Suprapubic skin (tissue), 4 donors: ENCODE measurements at places on chromosomes 4 and X.

GRCh38 chrX:29477878-29478277 lies 737.5 kb upstream of the MAGEB2 start:
- H3K27ac ChIP-seq, result no peak overlapping the region
- no peak for DNase-seq

DNA sequence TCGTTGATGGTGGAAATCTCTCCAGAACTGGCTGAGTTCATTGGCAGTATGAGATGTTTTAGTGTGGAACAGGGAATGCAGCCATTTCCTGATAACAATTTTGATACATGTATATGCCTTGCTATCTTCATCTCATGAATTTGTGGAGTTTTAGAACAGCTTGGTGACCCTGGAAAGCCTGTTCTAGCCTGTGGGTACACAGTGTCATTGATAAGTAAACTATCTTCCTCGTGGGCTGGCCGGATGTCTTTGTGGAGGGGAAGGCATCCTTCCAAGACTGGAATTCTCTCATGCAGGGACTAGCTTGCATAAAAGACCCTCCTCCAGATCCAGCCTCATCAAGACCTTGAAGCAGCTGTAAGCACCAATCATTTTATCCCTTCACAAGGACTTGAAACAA lies 40.2 kb upstream of the NUDT10 start:
- H3K36me3 ChIP-seq, result no peaks in the 10 kb centered on the region
- H3K4me3 ChIP-seq, result no peak overlapping the region
- no peaks in the 10 kb centered on the region for H3K27me3 ChIP-seq

GRCh38 chr4:7120341-7120740 lies 52.5 kb upstream of the GRPEL1 start:
- H3K4me1 ChIP-seq, result peaks cover 9% of the 10 kb centered on the region
- peaks cover 10% of the 10 kb centered on the region for H3K27me3 ChIP-seq
- DNase-seq, result no peak
- no peak overlapping the region for H3K4me3 ChIP-seq
- no peak overlapping the region for H3K27ac ChIP-seq

DNA sequence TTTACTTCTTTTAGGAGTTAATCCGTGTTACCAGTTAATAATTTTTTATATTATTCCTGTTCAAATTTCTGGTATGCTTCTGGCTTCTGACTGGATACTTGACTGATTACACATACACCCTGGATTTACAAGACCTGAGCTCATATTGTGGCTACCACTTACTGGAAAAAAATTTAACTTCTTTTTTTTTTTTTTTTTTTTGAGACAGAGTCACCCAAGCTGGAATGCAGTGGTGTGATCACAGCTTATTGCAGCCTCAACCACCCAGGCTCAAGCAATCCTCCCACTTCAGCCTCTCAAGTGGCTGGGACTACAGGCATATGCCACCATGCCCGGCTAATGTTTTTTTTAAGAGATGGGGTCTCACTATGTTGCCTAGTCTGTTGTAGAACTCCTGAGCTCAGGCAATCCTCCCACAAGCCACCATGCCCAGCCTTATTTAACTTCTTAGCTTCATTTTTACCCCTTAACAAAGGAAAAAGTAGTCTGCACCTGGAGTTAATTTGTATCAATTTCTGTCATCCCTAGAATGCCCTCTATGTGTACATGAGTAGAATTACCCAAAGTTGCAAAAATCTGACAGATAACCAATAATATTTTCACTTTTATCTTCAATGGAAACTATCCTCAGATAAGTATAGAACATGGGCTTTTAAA lies 50.3 kb downstream of the TMEM165 start:
- no peaks in the 10 kb centered on the region for H3K4me1 ChIP-seq
- no peak overlapping the region for H3K27ac ChIP-seq
- no peaks in the 10 kb centered on the region for H3K27me3 ChIP-seq
- no peak overlapping the region for H3K4me3 ChIP-seq
- peaks cover 60% of the 10 kb centered on the region for H3K36me3 ChIP-seq

DNA sequence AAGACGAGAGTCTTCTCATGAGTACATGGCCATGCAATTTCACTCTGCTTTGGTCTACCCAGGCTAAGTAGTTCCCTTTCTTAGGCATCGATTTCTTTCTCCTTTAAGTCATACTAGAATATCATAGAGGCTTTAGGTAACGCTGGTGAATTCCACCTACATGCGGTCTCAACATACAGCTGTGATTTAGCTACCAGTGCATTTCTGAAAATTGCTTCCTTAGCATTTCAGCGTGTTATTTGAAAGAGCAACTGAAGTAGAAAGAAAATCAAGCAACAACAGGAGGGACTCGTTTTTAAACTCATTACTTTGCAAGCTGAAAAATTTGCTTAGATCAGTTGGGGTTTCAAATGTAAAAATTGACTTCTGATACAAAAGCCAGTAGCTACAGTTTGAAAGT lies 48.1 kb upstream of the RASGEF1B start:
- no peak for DNase-seq
- no peaks in the 10 kb centered on the region for H3K36me3 ChIP-seq
- H3K27me3 ChIP-seq, result no peaks in the 10 kb centered on the region
- no peak overlapping the region for H3K4me3 ChIP-seq

DNA sequence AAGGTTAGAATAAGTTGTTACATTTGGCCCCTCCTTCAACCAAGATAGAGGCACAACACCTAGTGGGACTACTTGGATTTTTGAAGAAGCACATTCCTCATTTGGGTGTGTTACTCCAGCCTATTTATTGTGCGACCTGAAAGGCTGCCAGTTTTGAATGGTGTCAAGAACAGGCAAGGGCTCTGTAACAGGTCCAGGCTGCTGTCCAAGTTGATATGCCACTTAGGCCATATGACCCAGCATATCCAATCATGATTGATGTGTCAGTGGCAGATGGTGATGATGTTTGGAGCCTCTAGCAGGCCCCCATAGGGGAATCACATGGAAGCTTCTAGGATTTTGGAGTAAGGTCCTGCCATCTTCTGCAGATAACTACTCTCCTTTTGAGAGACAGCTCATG lies 35.5 kb upstream of the UGT2B4 start:
- no peaks in the 10 kb centered on the region for H3K27me3 ChIP-seq
- H3K36me3 ChIP-seq, result no peaks in the 10 kb centered on the region
- H3K27ac ChIP-seq, result no peak overlapping the region

DNA sequence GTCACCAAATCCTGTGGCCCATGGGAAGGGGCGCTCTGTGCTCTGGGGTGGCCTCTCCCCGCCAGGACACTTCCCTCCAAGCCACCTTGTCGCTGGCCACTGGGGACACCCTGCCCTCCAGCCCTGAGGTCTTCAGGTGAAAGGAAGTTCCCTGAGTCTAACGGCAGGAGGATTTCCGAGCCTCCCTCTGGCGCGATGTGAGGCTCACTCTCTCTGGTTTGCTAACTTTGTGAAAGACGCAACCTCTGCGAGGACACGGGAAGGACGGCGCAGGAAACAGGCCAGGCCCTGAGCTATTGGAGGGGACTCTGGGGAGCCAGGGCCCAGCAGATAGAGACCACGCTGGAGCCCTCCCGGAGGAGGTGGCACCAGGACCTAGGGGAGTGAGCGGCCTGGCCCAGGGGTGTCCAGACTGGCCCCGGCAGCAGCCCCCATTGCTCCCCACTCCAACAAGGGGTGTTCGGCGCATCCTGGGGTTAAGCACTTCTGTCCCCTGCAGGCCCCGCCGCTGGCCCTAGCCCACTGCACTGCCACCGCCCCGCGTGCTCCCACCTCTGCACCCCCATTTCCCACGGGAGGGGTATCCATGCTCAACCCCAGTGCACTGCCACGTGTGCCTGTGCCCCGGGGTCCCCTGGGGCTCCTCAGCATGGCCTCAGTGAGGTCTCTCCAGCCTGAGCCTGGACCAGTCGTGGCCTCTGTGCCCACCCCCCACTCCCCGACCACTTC lies 72.2 kb upstream of the MXD4 start:
- H3K36me3 ChIP-seq, result peaks cover 6% of the 10 kb centered on the region
- peak; percentile 72 for DNase-seq
- no peak overlapping the region for H3K27ac ChIP-seq
- H3K4me1 ChIP-seq, result no peaks in the 10 kb centered on the region
- no peak overlapping the region for H3K4me3 ChIP-seq

GRCh38 chr4:53432528-53433424 lies 55.3 kb downstream of the FIP1L1 start:
- no peak overlapping the region for H3K27ac ChIP-seq
- no peak overlapping the region for H3K4me3 ChIP-seq
- no peaks in the 10 kb centered on the region for H3K27me3 ChIP-seq
- no peaks in the 10 kb centered on the region for H3K4me1 ChIP-seq
- peaks cover 54% of the 10 kb centered on the region for H3K36me3 ChIP-seq

DNA sequence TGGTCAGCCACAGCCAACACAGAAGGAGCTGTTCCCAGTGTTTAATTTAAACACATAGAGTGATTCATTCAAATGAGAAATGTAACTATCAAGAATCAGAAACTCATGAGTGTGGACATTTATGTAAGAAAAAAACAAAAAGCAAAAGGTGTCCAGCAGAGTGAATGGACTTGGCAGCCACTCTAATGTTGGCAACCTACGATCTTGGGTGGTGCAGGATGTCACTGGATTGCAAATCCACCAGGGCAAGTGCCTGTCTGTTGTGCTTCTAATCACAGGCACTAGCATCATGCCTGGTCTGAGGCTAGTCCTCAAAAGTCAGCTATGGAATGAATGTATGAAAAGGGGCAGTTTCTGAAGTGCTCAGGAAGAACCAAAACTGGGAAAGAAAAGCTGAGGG lies 277.7 kb upstream of the CLNK start:
- no peaks in the 10 kb centered on the region for H3K36me3 ChIP-seq
- H3K27ac ChIP-seq, result no peak overlapping the region
- no peaks in the 10 kb centered on the region for H3K27me3 ChIP-seq
- DNase-seq, result no peak
- H3K4me3 ChIP-seq, result no peak overlapping the region

- H3K27me3 ChIP-seq, result no peaks in the 10 kb centered on the region
- no peaks in the 10 kb centered on the region for H3K4me1 ChIP-seq
- no peak overlapping the region for H3K27ac ChIP-seq
- no peaks in the 10 kb centered on the region for H3K36me3 ChIP-seq
- H3K4me3 ChIP-seq, result no peak overlapping the region
These were observed 228.8 kb downstream of the SPCS3 start for GRCh38 chr4:176548571-176548970.

DNA sequence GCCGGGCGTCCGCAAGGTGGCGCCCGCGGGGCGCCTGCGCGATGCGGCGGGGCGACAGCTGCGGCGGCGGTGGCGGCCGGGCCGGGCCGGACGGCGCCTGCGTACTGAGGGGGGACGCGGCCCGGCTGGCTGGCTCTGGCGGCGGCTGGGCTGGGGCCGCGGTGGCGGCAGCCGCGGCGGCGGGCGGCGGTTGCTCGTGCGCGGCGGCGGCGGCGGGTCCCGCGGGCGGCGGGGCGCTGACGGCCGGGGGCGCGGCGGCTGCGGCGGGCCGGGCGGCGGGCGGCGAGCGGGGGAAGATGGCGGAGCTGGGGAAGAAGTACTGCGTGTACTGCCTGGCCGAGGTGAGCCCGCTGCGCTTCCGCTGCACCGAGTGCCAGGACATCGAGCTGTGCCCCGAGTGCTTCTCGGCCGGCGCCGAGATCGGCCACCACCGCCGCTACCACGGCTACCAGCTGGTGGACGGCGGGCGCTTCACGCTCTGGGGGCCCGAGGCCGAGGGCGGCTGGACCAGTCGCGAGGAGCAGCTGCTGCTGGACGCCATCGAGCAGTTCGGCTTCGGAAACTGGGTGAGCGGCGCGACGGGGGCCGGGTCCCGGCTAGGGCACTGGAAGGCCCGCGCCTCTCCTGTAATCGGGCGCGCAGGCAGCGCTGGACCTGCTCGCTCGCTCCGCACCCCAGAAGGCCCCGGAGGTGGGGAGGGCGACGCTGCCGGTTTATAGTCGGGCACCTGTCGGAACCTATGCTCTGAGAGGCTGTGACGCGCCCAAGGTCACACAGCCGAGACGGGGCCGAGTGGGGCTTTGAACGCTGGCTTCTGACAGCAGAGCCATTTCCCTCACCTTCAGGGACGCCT lies at the start of gene TADA2B:
Gene TADA2B, plus strand, starts transcription at position 89 of the 853 bp plus-strand sequence. Its CDS starts 208 bp downstream, at position 297.
- peak within 1 kb of the TSS; percentile 91 for H3K4me3 ChIP-seq
- no peaks in the 10 kb centered on the region for H3K36me3 ChIP-seq
- H3K27me3 ChIP-seq, result no peaks in the 10 kb centered on the region
- DNase-seq, result no peak
- peak within 1 kb of the TSS; percentile 92 for H3K27ac ChIP-seq
- peaks cover 48% of the 10 kb centered on the region for H3K4me1 ChIP-seq
